Left lung (tissue), 14 donors: ENCODE measurements at places on chromosomes 12 and 14. TPM values are rescaled to one million over a fixed set of nuclear protein-coding genes. Genes with fewer than 3 reads are reported as not detected.

DNA sequence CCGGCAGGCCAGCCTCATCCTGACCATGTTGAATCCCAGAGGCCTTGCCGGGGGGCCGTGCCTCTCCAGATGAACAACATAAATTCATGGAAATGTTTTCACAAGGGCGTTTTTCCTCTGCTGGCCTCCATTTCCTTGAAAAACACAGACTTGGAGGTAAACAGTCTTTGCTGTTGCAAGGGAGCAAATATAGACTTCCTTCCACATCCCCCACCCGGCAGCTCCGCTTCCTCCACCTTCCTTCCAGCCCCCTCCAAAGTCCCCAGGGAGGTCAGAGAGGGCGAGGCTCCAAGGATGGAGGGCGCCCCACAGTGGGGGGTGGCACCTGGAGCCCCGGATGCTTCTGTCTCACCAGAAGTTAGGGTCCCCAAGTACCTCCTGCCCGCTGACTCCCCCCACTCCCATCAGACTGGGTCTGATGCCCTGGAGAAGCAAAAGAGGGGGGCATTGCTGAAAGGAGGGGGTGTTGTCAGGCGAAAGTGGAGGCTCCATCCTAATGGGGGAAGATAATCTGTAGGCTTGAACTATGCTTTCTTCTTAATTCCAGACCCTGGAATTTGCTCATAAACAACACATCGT is 31.1 kb downstream of the CALM1 start:
- DNase-seq: no peak

DNA sequence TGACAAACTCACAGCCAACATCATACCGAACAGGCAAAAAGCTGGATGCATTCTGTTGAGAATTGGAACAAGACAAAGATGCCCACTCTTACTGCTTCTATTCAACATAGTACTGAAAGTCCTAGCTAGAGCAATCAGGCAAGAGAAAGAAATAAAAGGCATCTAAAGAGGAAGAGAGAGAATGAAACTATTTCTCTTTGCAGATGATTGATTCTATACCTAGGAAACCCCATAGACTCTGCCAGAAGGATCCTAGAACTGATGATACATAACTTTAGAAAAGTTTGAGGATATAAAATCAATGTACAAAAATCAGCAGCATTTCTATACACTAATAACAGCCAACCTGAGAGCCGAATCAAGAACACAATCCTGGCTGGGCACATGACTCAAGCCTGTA is 6.1 kb upstream of the ANO6 start:
- no peak for DNase-seq

GRCh38 chr14:68632054-68632895 is 160.6 kb downstream of the ZFP36L1 start:
- DNase-seq: no peak

Gene KRT80
- total RNA-seq: 30.1 TPM

Gene NKX2-1
- total RNA-seq: 251 TPM

- peak; percentile 8 for DNase-seq
Observed at GRCh38 chr14:22226381-22226780, 362.6 kb downstream of the DAD1 start.
